Ascending aorta (tissue), 2 donors: ENCODE measurements at places on chromosomes 2 and 18. TPM values are rescaled to one million over a fixed set of nuclear protein-coding genes. Genes with fewer than 3 reads are reported as not detected.

DNA sequence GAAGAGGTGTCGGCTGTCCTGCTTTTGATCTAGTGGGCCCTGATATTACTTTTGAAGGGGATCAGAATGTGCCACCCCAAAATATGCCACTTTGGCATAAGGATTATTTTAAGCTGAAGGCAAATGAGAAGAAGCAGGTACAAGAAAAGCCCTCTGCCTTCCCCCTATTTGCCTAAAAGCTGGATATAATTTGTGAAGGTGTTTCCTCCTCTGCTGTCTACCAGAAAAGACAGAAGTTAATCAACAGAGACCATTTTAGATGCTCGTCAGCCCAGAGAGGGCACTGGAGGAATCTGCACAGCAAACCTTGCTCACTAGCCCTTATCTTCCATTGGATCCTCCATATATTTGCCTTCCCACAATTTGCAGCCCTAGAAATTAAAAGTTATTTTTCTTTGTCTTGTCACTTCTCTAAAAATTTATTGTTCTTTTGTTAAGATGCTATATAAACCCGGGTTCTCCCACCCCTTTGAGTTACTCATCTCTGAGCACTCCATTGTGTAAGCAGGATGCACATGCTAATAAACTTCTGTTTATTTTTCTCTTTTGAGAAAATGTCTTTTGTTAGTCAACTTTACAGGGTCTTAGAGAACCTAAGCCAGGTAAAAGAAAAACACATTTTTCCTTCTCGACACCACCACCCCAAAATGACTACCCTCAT, 163.2 kb upstream of the SLC1A4 start:
- no peaks in the 10 kb centered on the region for H3K27me3 ChIP-seq
- H3K4me3 ChIP-seq = no peak overlapping the region
- no peaks in the 10 kb centered on the region for H3K36me3 ChIP-seq
- H3K27ac ChIP-seq = no peak overlapping the region
- no peak for DNase-seq

DNA sequence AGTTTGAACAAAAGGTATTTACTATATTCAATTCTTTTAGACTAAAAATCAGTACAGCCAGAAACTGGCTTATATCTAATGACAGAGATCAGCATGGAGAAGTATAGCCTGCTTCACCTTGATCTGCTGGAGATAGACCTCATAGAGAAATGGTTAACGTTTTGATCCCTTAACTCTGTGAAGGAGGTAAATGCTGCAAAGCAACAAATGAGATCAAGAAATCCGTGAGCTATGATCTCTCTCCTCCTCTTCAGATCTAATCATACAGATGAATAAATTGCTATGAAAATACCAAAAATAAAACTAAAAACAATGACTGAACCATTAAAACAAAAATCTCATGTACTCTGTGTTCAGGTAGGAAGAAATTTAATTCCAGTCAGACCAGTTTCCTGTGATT, 42.8 kb downstream of the KLHL14 start:
- H3K27me3 ChIP-seq = no peaks in the 10 kb centered on the region
- peak overlapping the region; percentile 52 for H3K4me3 ChIP-seq
- H3K36me3 ChIP-seq = no peaks in the 10 kb centered on the region
- no peak for DNase-seq
- H3K27ac ChIP-seq = no peak overlapping the region

Gene ALK
- total RNA-seq = not detected

Gene DNAJC5G
- not detected for total RNA-seq

Gene MYCN
- not detected for total RNA-seq
